ENCODE measurements at places on chromosomes 6 and 20.

GRCh38 chr6:6224933-6225486 is 95.5 kb downstream of the F13A1 start:
- H3K4me1 ChIP-seq, result no peaks in the 10 kb centered on the region
- H3K27me3 ChIP-seq, result no peaks in the 10 kb centered on the region
- no peak overlapping the region for H3K4me3 ChIP-seq
- H3K36me3 ChIP-seq, result no peaks in the 10 kb centered on the region

- no peaks in the 10 kb centered on the region for H3K36me3 ChIP-seq
- DNase-seq, result no peak
- H3K4me3 ChIP-seq, result no peak overlapping the region
- H3K27me3 ChIP-seq, result no peaks in the 10 kb centered on the region
- H3K27ac ChIP-seq, result no peak overlapping the region
- peaks cover 27% of the 10 kb centered on the region for H3K4me1 ChIP-seq
Observed at GRCh38 chr20:13024596-13024995, 15.8 kb downstream of the SPTLC3 start.

DNA sequence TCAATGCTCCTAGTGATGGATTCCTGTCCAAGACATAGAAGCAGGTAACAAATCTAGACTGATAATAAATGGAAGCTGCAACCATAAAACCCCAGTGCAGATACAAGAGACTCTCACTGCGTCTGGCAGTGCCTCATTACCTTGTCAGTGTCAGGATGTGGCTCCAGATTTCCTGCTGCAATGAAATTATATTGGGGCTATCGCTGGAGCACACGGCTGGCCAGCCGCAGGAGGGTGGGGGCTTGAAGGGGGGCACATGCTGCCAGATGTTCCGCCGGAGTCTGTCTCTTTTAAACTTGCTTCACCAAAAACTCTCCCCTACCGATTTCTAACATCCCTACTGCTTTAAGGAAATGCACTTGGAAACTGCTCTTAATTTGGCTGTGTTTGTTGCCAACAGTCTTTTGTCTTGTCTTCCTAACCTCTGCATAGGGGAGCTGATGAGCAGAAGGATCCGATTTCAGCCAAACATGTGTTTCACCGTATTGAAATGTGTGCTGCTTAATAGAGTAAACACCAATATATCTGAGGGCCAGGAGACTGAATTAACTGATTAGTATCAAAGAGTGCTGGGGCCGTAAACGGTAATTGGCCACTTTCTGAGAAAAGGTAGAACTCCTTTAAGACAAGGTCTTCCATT is 102.2 kb upstream of the EXOC2 start:
- H3K27ac ChIP-seq, result peak overlapping the region; percentile 66
- no peaks in the 10 kb centered on the region for H3K4me1 ChIP-seq
- H3K4me3 ChIP-seq, result no peak overlapping the region
- peaks cover 28% of the 10 kb centered on the region for H3K27me3 ChIP-seq
- H3K36me3 ChIP-seq, result no peaks in the 10 kb centered on the region
- no peak for DNase-seq

GRCh38 chr6:20403766-20404640 is 2.3 kb downstream of the E2F3 start:
- H3K36me3 ChIP-seq, result no peaks in the 10 kb centered on the region
- no peaks in the 10 kb centered on the region for H3K27me3 ChIP-seq
- H3K4me1 ChIP-seq, result no peaks in the 10 kb centered on the region
- peak overlapping the region; percentile 89 for H3K4me3 ChIP-seq
- H3K27ac ChIP-seq, result peak overlapping the region; percentile 99

DNA sequence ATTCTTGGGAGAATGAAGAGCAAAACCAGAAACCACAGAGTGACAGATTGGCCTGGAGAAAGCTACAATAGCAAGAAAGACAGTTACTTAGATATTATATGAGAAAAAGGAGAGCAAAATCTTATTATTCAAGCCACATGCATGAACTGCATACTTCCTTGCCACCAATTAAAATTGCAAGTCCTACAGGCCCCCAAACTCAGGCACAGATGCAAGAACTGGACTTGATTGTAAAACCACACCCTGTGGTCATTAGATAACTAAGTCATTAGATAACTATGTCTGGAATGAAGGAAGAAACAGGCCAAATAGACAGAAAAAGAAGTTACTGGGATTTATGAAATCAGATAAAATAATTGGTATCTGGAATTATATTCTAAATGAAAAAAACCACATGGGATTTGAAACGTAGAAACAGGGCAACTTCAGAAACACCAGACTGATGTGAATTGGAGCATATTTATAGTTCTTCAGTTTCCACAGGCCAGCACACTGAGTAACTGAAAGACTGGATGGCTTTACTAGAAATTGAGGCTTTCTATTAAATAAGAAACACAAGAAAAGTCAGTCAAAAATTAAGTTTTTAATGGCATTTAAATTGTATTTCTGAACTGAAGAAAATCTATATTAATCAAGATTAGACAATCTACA is 49.4 kb upstream of the CARMIL1 start:
- H3K4me3 ChIP-seq, result no peak overlapping the region
- DNase-seq, result no peak
- peak overlapping the region; percentile 67 for H3K27ac ChIP-seq
- no peaks in the 10 kb centered on the region for H3K27me3 ChIP-seq

GRCh38 chr20:48230216-48230615 is 444.9 kb upstream of the SULF2 start:
- H3K27ac ChIP-seq, result no peak overlapping the region
- H3K4me3 ChIP-seq, result no peak overlapping the region
- DNase-seq, result no peak
